CD8-positive, alpha-beta memory T cell (primary cell): ENCODE measurements at places on chromosomes 7 and 10.

DNA sequence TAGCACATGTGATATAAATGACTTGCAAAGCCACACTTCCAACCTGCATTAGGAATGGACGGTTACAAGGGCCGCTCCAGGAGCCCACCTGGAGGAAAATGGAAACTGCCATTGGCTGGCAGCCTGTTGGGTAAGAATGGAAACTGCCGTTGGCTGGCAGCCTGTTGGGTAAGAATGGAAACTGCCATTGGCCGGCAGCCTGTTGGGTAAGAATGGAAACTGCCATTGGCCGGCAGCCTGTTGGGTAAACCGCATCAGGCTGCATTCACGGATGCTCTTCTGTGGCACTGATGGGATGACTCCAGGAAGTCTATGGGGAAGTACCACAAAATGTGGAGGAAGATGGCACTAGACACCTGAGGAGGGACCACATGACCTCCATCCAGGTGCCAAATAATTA, 143.1 kb downstream of the DPP6 start:
- no peak for DNase-seq

- DNase-seq = no peak
Observed at GRCh38 chr10:110985497-110986275, 66.3 kb downstream of the SHOC2 start.

DNA sequence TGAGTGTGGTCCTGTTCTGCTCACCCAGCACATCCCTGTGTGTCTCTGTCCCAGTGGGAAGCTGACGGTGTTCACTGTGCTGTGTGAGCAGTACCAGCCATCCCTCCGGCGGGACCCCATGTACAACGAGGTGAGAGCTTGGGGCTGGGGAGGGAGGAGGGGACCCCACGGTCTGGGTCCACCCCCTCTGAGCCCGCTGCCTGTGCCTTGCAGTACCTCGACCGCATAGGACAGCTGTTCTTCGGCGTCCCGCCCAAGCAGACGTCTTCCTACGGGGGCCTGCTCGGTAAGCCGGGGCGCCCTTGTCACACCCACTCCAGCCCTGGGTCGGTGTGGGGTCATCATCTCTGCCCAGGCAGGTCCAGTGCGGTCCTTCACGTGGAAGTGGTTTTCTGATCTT, 17.3 kb downstream of the GET4 start:
- no peak for DNase-seq

DNA sequence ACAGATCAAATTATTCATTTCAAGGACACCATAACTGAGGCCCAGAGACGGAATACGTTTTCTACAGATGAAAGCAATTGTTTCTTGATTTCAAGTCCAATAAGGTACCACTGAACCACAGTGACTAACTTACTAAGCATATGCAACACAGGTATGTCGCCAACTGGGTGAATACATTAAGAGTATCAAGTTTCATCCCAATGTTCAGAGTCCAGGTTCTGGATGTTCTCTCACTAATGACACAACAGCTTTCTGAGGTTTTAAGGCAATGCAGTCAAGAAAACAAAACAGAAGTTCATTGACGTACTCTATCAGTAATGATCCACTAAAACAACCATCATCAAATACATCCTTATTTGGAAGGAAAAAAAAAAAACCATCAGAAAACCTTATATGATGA, 35.8 kb downstream of the NSUN6 start:
- DNase-seq = no peak

- no peak for DNase-seq
Observed at GRCh38 chr7:76514926-76515771, 4.8 kb downstream of the UPK3B start.

DNA sequence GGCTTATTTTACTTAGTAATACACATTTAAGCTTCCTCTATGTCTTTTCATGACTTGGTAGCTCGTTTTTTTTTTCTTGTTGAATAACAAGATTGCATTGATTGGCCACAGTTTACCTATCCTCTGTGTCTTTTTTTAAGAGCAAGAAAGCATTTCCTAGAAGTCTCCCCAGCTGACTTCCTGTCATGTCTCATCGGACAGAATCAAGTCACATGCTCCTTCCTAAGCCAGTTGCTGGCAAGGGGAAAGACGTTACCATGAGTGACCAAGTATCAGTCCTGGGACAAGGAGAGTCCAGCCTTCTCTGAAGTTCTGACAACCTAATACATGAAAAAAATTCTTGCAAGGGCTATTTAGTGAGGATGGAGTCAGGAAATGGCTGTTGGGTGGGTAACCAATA, 24.9 kb upstream of the SFRP5 start:
- no peak for DNase-seq

DNA sequence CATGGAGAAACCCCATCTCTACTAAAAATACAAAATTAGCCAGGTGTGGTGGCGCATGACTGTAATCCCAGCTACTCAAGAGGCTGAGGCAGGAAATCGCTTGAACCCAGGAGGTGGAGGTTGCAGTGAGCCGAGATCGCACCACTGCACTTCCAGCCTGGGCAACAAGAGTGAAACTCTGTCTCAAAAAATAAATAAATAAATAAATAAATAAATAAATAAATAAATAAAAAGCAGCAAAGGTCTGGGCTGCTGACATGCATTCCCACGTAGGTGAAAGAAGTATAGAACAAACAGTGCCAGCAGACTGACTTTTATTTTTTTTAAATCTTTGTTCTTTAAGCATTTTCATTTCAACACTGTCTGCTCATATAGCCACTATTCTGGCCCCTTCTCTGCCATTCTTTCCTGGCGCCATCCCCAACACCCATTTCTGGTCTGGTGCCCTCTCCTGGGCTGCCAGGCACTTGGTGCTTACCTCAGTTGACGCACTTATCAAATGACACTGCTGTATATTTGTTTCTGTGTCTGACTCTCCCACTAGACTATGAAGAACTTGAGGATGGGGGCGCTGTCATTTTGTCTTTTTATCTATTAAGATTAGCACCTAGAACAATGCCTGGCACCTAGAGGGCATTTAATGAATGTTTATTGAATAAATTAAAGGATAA, 15.6 kb downstream of the FAM107B start:
- no peak for DNase-seq

- DNase-seq = no peak
Observed at GRCh38 chr7:157295338-157295737, 41.5 kb upstream of the DNAJB6 start.

- no peak for DNase-seq
Observed at GRCh38 chr7:57404967-57405421, 45.0 kb upstream of the ZNF716 start.

DNA sequence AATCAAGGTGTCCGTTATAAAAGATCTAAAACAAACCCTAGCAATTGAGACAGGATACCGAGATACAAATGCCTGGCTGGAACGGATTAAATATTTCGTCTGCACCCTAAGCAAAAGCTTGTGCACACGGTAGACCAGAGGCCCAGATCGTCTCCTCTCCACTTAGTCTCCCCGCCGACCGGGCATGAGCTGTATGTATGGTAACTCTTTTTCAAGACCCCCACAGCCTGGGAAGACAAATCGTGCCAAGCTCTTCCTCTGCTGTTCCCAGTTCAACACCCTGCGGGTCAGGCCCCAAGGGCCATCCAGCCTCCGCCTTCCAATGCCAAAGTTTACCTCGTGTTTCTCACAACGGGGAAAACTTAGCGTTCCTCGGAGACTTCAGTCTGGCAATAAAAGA, 285.7 kb upstream of the GALNT17 start:
- DNase-seq = no peak

GRCh38 chr10:131102676-131103075, 208.8 kb downstream of the TCERG1L start:
- no peak for DNase-seq

- no peak for DNase-seq
Observed at GRCh38 chr7:129517931-129518330, 15.6 kb downstream of the SMKR1 start.

GRCh38 chr7:100122067-100122466, 2.6 kb downstream of the CNPY4 start:
- DNase-seq = no peak

- DNase-seq = no peak
Observed at GRCh38 chr7:142352543-142352942, 94.7 kb upstream of the PRSS58 start.

DNA sequence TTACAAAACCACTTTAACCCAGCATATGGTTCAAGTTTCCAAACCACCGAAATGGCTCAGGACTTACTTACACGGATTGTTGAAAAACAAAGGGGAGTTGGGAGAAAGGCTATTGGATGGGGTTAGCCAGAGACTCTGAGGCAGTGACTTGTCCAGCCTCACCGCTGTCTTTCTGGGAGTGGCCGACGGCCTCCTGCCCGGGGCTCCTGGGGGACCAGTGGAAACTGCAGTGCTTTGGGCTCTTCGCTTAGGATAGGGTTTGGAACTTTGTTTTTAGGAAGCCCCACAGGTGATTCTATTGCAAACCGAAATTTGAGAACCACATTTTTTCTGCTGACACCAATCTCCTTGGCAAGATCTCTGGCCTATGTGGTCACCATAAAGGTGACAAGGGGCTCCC, 38.1 kb upstream of the R3HCC1L start:
- DNase-seq = no peak

DNA sequence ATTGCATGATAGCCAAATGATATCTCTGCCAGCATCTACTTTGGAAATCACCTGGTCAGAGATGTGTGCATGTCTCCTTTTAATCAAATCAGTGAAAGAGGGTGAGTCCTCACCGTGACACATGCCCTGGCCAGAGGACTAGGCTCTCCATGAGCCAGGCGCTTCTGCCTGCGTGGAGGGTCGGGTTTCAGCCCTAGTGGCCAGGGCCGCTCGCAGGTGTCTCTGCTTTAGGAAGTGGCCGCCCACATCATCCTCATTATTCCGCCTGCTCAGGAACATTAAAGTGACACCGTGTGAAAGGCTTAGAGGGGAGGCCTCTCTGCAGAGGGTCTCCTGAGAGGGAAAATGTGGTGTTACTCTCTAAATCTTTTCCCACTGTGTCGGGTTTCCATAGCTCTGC, 173.6 kb upstream of the PRKCQ start:
- no peak for DNase-seq

DNA sequence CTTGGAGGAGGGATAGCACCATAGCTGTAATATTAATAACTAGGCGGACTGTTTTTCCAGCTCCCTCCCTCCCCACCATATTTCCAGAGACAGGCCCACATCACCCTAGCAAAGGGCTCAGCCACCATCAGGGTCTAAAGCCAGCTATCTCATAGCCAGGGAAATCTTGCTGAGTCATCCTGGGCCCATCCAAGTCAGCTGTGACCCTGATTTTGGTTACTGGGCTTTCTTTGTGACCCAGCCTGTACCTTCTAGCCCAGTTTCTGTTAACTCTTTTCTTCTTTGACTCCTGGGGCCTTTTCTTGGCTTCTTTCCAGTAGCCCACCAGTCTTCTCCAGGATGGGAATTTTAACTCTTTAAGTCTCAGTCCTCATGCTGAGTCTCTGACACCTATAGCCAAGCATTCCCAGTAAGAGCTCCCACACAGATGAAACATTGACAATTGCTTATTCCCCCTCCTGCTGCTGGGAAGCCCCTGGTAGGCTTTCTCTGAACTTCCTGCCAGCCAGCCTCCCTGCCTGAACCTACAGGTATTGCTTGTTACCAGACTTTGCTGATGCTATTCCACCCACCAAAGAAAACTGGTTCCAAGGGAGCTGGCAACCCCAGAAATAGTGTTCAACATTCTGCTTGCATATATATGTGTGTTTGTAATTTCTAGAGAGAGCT, 34.8 kb upstream of the ADO start:
- DNase-seq = no peak

DNA sequence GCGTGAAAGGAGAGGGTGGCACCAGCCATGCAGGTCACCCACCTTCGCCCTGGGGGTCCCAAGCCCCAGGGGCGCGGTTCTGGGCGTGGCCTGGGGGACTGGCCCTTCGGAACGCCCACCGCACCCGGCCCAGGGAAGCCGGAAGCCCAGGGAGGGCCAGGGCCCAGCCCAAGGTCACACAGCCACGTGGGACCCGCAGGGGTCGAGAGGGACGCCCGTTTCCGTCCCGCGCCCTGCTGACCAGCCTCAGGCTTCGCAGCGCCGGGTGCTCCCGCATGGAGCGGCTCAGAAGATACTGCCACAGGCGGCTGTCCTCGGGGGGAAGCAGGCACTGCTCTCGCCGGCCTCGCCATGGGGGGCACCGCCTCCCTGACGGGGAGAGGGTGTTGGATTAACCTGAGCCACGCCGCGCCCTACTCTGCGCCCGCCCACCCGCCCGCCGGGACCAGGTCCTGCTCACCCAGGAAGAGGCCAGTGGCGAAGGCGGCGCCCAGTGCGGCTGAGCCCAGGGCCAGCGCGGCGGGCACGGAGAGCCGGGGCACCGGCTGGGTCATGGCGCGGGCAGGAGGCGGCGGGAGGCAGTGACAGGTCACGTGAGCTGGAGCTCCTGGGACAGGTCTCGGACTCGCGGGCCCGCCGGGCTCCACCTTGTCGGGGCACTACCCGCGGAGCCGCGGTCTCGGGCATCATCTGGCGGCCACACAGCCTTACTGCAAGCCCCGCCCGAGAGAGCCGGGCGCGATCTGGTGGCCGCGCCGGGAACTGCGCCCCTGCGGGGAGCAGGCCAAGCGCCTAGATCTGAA, at the start of gene COMTD1:
TSS of gene COMTD1 (minus strand) at position 583 of the 803 bp plus-strand sequence. CDS start at position 554, 29 bp downstream.
- DNase-seq = peak; percentile 91

- no peak for DNase-seq
Observed at GRCh38 chr10:14250496-14251076, 80.1 kb downstream of the FRMD4A start.

DNA sequence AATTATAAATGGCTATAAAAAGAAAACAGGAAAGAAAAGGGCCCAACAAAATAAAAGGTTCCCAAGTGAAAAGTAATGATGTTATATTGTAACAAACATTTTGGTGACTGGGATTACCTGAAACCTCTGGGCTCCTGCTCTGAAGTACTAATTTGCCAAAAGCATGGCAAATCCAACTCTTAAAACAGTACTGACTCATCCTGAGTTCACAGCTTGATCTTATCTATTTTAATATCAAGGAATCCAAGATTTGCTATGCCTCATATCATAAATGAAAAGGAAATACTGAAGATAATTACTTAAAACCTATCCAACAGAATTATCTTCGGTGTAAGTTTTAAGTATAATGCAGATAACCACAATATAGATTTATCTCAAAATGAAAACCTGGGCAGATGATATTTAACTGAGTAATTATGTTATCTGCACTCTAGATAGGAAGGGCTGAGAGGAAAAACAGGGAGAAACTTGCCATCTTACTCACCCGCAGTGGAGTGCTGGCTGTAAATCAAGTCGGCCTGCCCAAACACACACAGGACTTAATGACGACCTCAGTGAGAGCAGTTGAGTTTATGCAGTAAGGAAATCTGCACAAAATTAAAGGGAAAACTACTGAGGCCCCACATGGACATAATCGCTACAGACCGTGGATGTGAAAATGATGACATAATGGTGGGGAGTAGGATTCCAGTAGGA, 48.4 kb downstream of the MPP7 start:
- DNase-seq = no peak

DNA sequence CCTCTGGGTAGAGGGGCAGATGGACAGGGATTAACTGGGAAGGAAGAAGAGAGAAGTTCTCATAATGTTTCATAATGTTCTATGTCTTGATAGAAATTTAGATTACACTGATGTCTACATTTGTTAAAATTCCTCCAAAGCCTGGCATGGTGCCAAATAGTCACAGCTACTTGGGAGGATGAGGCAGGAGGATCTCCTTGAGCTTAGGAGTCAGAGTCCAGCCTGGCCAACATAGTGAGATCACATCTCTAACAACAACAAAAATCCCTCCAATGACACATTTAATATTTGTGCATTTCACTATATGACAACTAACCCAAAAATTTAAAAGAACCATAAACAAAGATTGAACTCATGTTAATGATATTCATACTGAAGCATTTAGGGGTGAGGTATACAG, 33.0 kb upstream of the PPP1R3C start:
- DNase-seq = no peak
